Activated CD4-positive, CD25-positive, alpha-beta regulatory T cell treated with anti-CD3 and anti-CD28 coated beads, Interleukin-2, amount 50 U/mL, for 72 hours (primary cell): ENCODE measurements at places on chromosomes 7 and 10.

DNA sequence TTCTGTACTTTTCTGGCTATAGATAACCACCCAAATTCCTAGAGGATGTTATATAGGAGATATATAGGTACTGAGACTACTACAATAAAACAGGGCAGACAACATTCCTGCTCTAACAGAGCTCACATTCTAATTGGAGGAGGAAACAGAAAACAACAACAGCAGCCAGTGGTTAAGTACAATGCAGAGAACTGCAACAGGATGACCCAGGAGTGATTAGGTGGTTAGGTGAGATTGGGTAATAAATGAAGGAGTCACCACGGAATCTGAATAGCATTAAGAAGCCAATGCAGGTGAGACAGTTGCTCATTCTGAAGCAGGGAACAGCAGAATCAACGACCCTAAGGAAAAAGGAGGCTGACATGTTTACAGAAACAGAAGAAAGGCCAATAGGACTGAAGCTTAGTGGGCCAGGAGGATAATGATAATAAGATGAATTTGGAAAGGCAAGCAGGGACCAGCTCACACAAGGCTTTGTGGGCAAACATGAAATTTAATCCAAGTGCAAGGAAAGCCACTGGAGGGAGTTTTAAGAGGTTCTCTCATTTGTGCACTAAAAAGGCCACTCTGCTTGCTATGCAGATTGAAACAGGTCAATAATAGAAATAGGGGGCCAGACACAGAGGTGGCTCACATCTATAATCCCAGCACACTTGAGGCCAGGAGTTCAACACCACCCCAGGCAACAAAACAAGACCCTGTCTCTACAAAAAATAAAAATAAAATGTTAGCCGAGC, 16.9 kb upstream of the REEP3 start:
- no peak for DNase-seq

GRCh38 chr10:107913317-107914294, 749.1 kb upstream of the SORCS1 start:
- DNase-seq: no peak

GRCh38 chr7:152336754-152337368, 98.9 kb downstream of the KMT2C start:
- no peak for DNase-seq

- no peak for DNase-seq
Measured at GRCh38 chr10:6774406-6774805, 194.3 kb upstream of the PRKCQ start.

GRCh38 chr7:154672659-154673415, 330.1 kb downstream of the PAXIP1 start:
- DNase-seq: no peak

GRCh38 chr10:31594347-31594873, 275.4 kb downstream of the ZEB1 start:
- no peak for DNase-seq

DNA sequence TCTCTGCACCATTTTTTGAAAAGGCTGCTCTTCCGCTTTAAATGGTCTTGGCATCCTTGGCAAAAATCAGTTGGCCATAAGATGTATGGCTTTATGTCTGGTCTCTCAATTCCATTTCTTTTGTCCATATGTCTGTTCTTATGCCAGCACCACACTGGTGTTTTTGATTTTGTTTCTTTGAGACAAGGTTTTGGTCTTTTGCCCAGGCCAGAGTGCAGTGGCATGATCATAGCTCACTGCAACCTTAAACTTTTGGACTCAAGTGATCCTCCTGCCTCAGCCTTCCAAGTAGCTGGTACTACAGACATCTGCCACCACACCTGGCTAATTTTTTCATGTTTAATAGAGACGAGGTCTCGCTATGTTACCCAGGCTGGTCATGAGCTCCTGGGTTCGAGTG, 48.5 kb downstream of the ANLN start:
- DNase-seq: no peak

DNA sequence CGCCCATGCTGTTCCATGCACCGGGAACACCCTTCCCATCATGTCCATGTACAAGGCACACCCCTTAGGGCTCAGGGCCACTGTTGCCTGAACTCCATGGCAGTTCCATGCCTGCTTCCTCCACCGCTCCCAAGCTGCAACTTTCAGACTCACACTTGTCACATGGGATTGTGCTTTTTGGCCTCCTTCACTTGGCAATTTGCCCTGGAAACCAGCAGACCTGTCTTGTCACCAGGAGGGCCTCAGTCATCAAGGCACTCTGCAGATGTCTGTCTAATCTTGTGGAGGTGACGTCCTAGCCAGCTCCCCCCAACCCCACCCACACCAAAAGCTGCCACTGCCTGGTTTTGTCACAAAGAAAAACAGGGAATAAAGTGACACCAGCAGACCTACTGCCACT, 47.5 kb downstream of the CARD11 start:
- no peak for DNase-seq

DNA sequence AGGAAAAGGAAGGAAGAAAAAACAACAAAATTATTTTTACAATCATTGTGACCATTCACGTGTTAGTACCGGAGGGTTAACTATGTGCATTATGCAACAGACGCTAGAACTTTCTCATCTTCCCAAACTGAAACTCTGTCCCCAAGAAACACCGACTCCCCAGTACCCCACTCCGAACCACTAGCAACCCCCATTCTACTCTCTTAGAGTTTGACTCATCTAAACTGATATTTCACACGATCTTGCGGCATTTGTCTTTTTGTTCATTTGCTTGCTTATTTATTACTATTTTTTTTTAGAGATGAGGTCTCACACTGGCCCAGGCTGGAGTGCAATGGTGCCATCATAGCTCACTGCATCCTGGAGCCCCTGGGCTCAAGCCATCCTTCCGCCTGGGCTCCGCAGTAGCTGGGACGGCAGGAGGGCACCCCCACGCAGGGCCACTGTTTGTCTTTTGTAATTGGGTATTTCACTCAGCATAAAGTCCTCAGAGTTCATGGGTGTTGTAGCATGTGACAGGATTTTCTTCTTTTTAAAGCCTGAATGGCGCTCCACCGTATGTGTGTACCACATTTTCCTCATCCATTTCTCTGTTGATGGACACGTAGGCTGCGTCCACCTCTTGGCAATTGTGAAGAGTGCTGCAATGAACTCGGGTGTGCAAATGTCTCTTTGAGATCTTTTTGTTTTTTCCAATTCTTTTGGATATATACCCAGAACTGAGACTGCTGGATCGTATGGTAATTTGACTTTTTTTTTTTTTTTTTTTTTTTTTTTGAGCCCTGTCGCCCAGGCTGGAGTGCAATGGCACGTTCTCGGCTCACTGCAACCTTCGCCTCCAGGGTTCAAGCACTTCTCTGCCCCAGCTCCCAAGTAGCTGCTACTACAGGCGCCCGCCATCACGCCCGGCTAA, 9.5 kb downstream of the MNX1 start:
- no peak for DNase-seq

- no peak for DNase-seq
Measured at GRCh38 chr10:5615316-5615715, 51.1 kb downstream of the ASB13 start.

GRCh38 chr10:59808896-59809643, 55.8 kb upstream of the MRLN start:
- DNase-seq: peak; percentile 66

DNA sequence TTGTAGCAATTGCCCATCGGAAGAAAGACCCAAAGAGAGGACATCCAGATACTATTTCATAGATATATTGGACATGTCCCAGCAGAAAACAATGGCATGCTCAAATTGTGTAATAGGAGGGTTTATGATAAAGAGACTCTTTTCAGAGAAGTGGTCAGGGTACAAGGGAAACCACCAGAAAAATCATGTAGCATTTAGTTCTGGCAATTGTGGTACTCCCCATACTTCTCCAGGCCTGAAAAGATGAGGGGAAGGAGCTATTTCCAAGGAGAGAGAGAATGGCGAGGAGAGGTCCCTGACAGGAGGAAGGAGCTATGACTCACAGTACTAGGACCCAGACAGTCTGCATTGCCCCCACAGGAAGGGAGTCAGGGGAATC, 68.4 kb upstream of the ADO start:
- no peak for DNase-seq

- no peak for DNase-seq
Measured at GRCh38 chr7:25256333-25256819, 28.1 kb upstream of the NPVF start.

DNA sequence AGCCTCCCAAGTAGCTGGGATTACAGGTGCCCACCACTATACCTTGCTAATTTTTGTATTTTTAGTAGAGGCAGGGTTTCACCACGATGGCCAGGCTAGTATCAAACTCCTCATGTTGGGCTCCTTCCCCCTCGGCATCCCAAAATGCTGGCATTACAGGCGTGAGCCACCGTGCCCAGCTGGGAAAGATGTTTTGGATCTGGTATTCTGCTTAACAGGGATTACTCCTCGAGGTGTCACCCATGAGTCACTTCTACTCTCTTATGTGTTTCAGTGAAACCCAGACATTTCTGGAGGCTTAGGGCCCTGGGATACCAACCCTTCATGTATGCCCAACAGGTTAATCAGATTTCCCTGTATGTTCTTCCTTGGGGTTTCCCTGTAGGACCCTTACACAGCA, 11.8 kb upstream of the OPN4 start:
- DNase-seq: no peak

DNA sequence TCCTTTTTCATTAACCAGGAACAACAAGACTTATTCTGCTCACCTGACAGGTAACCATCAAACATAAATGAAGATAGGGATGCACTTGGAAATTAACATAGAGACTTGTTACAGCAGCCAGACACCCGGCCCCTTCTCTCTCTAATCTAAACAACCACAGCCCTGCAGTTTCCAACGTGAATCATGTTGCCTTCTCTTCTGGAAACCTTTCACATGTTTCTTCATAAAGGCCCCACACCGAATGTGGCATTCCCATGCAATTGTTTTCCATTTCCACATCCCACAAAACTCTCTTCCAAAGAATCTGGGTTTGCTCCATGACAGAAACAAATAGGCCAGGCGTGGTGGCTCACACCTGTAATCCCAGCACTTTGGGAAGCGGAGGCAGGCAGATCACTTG, 15.0 kb upstream of the WDR86 start:
- DNase-seq: no peak

- no peak for DNase-seq
Measured at GRCh38 chr7:92313055-92313454, 67.3 kb downstream of the ANKIB1 start.

GRCh38 chr10:133336577-133337369, at the start of gene CALY:
CALY (minus strand) TSS chr10:133336896; CDS start chr10:133328989, 7,907 bp downstream.
- peak; percentile 77 for DNase-seq

DNA sequence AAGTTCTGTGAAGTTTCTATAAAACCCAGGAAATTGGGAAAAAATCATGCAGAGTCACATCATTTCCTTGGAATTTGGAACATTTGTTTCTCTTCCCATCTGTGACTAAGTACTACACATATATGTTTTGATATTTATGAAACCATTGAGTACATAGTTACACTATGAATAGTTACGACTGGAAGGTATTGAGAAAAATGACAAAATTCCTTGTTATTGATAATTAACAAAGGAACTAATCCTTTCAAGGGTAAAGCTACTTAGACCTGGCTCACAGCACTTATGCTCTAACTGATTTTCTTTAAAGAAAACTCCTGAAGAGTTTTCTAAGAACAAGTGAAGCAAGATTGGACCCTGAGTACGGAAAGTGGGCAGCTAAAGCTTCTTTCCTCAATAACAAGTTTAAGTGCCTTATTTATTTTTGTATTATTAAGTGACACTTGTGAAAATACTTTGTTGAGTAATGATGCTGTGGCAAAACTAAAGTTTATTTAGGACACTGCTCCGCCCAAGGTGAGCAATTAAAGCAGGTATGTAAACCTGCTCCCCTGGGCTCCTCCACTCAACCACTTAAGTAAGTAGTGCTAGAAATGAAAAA, 12.0 kb upstream of the GLCCI1 start:
- DNase-seq: no peak

GRCh38 chr7:38451840-38452239, 178.4 kb upstream of the TARP start:
- DNase-seq: no peak

DNA sequence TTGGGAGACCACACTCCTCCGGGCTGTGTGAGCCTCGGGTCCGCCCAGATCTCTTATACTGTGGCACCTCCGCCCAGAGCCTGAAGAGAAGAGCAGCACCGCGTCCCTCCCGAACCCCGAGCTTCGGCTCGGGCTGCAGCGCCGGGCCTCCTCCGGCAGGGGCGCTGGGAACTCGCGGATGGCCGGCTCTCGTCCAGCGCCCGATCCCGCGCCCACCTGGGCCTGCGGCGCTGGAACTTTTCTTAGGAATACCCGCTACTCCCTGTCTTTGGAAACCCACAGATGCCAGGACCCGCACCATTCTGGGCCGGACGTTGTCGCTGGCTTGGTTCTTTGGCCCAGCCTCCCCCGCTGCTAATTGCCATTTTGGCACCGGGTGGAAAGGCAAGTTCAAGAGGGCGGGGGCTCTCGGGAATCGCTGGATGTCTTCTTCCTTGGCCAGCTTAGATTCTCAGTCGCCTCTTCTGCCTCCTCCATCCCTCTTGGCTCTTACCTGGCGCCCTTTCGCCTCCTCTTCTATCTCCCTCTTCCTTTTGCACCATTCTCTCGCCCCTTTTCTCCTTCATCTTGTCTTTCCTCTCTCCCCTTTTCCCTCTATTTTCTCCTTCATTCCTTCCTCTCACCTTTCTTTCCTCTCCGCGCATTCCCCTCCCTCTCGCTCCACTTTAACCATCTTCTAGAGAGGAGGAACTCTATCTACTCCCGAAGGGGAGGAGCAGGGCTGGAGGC, 2.1 kb upstream of the SORCS3 start:
- no peak for DNase-seq

DNA sequence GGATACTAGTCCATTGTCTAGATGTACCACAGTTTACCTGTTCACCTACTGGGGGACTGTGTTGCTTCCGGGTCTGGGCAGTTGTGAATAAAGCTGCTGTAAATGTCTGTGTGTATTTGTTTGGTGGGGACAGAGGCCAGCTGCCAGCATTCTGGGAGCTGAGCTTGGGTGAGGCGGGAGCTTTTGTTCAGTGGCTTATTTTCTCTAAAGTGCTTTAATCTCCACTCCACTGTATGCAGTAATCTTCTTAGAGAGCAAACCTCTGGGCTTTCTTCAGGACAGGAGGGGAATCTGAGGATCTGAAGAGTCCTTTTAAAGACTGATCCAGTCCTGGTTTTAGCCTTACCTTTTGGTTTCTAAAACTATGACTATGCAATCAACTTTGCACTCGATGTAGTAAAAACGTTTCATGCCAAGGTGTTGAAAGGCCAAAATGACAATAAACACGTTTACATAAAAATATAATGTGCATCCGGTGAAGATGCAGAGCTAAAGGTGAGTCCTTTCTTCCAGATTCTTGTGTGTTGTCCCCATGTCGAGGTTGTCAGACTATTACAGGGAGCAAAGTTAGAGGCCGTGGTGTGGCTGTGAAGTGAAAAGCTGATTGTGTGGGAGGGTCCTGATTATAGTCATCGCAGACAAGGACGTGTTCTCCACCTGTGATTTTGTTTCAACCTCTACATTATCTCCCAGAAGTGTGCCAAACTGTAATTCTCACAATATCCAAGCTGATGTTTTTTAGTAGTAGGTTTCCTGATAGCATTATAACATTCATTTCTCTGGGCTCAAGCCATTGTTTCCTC, 279.8 kb downstream of the CAMK1D start:
- DNase-seq: no peak

DNA sequence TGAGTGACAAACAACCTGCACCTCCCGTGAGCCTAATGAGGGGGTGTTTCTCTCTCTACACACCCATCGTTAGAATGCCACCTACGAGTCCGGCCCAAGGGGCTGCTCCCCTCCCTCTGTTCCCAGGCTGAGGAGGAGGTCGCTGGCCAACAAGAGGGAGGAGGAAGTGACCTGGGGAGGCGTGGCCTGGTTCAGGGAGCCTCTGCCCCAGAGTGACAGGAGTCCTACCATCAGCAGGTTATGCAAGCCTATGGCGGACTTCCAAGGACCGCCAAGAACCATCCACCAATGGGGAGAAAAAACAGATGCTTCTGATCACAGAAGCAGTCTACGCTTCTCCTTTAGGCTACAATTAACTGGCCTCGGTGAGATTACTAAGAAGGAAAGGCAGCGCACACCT, 12.3 kb upstream of the EGFR start:
- DNase-seq: no peak
